ENCODE measurements at places on chromosomes 6 and 20.

GRCh38 chr6:18389479-18389878 is 2.3 kb downstream of the RNF144B start:
- no peak for DNase-seq

- DNase-seq, result no peak
Measured at GRCh38 chr20:17969278-17969883, 563 bp downstream of the MGME1 start.

DNA sequence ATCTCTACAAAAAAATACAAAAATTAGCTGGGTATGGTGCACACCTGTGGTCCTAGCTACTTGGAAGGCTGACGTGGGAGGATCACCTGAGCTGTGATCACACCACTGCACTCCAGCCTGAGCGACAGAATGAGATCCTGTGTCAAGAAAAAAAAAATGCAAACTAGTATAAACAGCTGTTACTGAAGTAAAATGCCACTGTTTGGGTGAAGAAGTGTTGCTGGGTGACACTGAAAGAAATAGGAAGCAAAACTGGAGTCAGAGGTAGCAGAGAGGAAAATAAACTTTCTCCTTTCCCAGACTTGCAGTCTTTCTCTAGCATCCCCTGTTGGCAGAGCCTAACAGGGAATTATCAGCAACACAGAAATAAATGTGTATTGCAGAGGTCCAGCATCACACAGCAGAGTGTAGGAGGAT is 241.2 kb upstream of the PREP start:
- DNase-seq, result no peak

- DNase-seq, result no peak
Measured at GRCh38 chr20:14717134-14717999, 380.0 kb upstream of the FLRT3 start.

DNA sequence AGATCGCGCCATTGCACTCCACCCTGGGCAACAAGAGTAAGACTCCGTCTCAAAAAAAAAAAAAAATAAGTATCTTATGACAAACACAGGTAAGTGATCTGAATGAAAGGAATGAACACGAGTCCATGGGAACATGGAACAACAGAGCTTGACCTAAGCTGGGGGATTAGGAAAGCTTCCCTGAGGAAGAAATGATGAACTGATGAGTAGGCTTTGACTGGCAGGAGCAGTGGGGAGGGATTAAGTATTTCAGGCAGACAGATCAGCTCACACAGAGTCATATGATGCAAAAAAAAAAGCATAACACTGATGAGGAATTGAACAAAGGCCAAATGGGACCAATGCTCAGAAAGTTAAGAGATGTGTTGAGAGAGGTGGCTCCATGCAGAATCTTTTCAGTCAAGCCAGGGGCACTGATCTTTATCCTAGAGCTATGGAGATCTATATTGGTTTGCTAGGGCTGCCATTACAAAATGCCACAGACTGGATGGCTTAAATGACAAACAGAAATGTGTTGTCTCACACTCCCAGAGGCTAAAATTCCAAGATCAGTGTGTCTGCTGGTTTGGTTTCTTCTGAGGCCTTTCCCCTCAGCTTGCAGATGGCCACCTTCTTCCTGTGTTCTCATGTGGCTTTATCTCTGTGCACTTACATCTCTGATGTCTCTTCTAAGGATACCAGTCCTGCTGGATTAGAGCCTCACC is 85.6 kb downstream of the ANKRD6 start:
- DNase-seq, result no peak

- no peak for DNase-seq
Measured at GRCh38 chr6:130385064-130385695, 19.4 kb downstream of the TMEM200A start.

DNA sequence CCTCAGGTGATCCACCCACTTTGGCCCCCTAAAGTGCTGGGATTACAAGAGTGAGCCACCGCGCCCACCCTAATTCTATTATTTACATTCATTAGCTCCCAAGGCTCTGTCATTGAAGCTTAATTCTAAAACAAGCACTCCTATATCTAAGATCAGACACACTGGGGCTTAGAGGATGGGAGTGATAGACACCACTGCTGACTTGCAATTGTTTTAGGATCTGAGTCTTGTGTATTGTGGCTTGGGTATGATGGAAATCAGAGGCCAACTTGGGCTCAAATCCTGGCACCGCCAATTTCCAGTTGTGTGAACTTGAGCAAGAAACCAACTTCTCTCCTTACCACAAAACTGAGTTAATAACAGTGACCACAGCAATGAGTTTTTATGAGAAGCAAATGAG is 34.7 kb downstream of the MTRES1 start:
- no peak for DNase-seq

GRCh38 chr6:132511210-132511830 is 1.6 kb downstream of the STX7 start:
- DNase-seq, result no peak

DNA sequence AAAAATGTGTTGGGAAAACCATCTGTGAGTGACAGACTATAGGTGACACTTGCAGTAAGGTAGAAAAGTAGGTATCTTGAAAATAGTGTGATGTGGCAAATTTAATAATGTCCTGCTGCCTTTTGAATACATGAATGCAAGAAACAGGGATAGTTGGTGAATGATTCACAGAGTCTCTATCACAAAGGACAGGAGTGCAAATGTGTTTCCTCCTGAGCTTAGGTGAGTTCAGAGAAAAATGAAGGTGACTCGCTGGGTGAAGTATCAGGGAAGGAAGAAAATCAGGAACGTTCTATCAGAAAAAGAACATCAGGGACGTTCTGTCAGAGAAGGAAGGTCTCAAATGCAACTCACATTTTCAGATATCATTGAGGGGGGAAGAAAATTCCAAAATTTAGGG is 557.8 kb upstream of the SLC35B3 start:
- DNase-seq, result no peak

DNA sequence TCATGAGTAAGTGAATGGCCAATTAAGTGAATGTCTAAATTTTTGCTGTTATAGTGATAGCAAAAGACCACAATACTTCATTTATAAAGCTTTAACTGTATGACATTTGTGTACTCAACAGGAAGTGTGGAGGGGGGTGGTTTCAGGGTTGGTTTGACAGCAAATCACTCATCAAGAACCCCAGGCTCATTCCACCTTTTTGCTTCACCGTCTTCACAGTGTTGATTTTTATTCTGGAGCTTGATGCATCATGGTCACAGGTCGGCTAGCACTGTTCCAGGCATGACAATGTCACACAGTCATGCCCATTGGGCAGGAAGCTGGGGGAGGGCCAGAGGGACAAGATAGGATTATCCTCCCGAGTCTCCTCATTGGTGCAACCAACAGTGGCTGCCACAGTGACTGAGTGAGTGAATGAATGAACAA is 75.0 kb downstream of the MDGA1 start:
- no peak for DNase-seq

- DNase-seq, result no peak
Measured at GRCh38 chr6:16582446-16583143, 178.7 kb downstream of the ATXN1 start.

GRCh38 chr6:71130277-71130676 is 158.3 kb upstream of the OGFRL1 start:
- no peak for DNase-seq

- no peak for DNase-seq
Measured at GRCh38 chr6:106981926-106982325, 7.4 kb upstream of the CD24 start.

DNA sequence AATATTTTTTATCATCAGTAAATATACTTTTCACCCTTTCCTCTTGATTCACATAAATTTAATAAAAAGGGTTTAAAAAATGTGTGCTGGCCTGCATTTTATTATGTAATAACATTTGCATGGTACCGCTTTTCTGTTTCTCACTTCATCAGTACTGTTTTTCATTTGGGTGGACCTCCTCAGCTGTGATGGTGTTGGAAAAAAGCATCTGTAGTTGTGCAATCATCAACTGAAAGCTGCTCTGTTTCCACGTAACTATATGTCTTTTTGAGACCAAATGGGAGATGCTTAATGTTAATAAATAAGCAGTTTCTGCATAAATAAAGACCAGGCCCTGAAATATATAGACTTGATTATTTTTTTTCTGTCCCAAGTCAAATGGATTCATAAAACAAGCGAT is 31.6 kb upstream of the CENPW start:
- DNase-seq, result no peak

DNA sequence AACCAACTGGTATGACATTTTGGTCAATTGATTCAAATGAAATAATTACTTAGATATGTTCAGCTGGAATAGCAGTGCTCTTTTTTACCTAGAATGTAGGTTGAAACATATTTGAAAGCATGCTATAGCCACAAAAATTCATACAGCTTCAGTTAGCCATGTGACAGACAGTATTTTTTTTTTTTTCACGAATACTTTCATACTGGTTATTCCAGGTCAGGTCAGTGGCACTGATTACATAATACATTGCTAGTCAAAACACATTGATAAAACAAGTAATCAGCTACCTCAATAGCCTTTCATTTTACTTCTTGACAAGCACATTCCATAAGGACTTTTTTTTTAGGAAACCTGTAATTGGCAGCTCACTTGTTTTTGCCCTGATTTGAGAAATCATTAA is 222.6 kb downstream of the EYA4 start:
- DNase-seq, result no peak

GRCh38 chr20:49878977-49879376 is 36.4 kb downstream of the SPATA2 start:
- no peak for DNase-seq

DNA sequence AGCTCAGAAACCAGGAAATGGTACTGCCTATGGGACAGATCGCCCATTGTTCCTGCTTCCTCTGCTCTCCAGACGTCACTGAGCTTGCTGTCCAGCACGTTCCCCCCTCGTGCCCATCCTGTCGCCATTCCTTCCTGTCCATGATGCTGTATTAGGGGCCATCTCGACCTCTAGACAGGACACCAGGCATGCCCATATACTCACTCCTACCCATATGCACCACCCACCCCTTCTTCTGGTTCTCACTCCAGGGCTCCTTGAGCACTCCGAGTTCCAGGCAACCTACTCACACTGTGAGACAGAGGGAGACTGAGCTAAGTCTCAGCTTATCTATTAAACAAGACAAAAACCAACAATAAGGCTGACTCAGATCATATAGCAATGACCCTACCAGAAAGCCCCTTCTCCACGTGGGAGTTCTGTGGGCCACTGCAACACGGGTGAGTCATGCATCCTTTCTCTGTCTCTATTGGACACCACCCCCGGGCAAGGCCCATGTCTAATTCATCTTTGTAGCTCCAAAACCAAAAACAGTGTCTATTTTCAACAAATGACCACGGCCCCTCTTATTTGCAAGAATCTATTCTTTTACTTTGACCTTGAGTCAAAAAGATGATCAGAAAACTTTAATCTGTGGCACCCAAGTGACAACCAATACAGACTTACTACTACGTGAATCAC is 65.7 kb downstream of the PSMG4 start:
- DNase-seq, result no peak

- no peak for DNase-seq
Measured at GRCh38 chr20:8858181-8858787, 210.6 kb upstream of the PLCB4 start.

DNA sequence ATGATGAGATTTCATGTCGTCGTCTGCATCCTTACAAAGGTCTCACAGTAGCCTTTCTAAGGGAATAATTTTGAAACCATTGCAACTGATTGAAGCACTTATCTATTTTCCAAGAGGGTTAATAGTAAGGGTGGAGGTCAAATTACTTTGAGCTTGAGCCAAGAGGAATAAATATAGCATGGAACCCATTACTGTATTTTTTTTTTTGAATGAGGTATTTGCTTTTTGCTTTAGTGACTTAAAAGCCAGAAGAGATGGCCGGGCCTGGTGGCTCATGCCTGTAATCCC is 78.3 kb downstream of the SCAND1 start:
- DNase-seq, result no peak
